ENCODE measurements at places on chromosomes 1 and 21.

DNA sequence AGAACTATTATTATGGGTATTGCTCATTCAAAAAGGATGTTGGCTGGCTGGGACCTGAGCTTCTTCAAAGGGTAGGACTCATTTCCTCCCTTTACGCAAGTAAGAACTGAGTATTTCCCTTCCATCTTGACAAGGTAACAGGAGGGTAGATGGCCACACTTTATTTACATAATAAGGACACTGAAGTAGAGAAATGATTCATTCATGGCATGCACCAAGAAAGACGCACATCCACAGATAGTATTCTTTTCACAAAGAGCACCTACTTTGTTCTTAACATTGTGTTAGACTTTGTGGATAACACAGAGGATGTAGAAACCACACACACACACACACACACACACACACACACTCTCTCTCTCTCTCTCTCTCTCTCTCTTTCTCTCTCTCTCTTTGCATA is 82.9 kb downstream of the FAM78B start:
- DNase-seq = no peak

GRCh38 chr1:206729507-206729906 is 41.1 kb upstream of the IL19 start:
- DNase-seq = no peak

DNA sequence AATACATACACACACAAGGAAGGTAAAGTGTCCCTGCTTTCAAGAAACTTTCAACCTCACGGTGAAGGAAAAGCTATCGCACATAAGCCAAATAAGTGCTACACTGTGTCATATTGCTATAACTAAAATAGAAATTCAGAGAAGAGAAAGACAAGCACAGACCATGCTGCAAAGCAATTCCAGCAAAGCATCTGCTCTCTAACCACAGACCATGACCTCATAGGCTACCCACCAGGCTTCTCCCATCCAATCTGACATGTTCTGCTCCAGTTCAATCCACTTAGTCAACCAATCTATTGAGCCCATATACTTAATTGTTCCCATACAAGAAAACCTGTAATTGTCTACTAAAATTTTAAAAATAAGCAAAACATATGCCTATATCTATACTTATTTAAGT is 211.3 kb downstream of the BARHL2 start:
- no peak for DNase-seq

GRCh38 chr1:50658459-50659076 is 235.3 kb upstream of the DMRTA2 start:
- DNase-seq = no peak

DNA sequence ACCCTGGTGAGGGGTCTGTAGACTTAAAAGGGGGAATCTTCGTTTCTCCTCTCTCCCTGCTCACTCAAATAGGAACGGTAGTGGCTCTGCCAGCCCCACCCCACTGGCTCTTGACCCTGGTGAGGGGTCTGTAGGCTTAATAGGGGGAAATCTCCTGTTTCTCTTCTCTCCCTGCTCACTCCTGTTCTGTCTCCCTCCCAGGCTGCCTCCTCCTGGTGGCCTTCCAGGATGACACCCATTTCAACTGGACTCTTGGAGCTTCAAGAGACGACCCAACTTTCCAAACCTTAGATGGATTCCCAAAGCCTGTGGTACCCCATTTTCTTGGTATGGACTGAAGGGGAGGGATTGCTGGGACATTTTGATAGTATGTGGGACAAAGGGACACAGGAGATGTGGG is 1.4 kb upstream of the EPHB2 start:
- DNase-seq = peak; percentile 20

DNA sequence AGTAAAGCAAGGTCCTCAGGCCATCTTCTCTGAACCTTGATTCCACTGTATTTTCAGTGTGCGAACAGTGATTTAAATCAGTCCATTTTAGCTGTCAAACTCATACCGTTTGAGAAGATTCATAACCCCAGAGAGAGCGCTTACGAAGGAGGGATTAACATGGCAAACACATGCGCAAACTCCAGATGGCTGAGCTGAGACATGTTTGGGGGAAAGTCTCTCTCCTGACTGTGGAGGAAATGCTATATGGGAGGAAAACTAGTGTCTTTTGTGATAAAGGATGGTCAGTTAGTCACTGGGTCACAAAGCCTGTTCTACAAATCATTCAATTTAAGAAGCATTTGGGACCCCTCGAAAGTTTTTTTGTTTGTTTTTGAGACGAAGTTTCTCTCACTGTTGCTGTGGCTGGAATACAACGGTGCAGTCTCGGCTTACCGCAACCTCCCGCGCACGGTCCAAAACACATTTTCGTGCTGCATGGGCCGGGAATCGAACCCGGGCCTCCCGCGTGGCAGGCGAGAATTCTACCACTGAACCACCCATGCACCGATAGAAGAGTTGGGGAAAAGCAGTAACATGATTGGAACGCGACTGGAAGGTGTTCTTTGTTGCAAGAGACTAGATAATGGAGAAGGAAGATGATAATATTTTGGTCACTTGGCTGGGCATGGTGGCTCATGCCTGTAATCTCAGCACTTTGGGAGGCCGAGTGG is 58.4 kb upstream of the CXADR start:
- DNase-seq = peak; percentile 28

DNA sequence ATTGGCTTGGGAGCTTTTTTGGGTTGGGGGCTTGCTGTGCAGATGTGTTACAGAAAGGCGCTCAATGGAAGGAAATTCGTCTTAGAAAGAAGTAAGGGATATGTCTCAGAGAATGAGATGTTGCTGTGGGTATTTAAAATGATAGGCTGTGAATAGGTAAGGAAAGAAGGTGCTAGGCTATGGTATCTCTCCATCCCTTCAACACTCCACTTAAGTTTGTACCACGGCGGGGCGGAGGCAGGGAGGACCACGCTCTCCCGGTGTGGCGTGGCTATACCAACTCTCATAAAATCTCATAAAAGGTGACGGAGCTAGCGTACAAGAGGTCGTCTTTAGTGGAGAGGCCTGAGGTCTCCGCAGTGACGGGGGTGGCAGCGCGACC is 305 bp upstream of the RPS6KC1 start:
- DNase-seq = no peak

DNA sequence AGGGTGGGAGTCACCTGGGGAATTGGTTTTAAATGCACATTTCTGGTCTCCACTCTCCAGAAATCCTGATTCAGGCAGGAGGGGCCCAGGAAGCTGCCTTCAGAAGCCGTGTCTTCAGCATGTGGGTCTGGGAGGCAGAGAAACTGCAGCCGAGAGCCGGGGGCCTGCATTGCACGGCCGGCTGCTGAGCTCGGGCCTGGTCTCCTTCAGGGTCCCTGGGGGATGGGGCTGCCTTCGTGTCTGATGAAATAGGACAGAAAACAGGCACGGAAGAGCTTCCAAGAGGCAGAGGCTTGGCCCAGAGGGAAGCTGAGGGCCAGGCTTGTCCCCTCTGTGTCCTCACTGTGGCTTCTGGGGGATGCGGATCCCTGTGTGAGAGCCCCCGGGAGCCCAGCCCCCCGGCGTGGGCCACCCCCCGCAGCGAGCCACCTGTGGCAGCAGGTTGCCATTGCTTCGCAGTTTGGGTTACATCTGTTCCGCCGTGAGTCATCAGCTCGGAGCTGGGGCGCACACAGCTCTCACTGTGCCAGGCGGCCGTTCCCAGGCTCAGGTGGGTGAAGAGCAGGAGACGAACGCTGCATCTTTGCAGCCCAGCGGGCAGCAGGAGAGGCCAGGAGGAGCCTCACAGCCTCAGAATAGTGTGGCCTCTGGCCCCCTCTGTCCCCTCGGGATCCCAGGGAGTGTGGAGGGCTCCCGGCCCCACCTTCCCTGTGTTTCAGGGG is 72.4 kb downstream of the AJAP1 start:
- no peak for DNase-seq

GRCh38 chr1:204476563-204476962 is 18.0 kb downstream of the PIK3C2B start:
- no peak for DNase-seq

- no peak for DNase-seq
Observed at GRCh38 chr1:245770156-245770555, 615.4 kb downstream of the KIF26B start.

- no peak for DNase-seq
Observed at GRCh38 chr1:2128189-2128901, 66.2 kb downstream of the FAAP20 start.

DNA sequence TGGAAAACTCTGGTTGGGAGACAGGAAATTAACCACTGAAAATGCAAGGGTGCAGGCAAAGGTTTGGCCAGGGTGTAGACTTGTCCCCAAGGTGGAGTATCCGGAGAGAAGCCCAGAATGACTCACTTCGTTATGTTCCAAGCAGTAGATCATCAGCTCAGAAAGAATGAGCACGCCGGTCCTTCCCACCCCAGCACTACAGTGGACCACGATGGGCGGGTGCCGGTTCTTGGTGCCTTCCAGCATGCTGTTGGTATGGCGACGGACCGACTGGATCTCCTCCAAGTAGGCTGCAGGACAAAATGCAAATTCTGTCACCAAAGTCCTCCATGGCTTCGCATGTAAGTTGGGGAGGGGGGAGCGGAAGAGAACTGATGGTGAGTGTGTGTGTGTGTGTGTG is 83.4 kb downstream of the SMYD2 start:
- DNase-seq = no peak

DNA sequence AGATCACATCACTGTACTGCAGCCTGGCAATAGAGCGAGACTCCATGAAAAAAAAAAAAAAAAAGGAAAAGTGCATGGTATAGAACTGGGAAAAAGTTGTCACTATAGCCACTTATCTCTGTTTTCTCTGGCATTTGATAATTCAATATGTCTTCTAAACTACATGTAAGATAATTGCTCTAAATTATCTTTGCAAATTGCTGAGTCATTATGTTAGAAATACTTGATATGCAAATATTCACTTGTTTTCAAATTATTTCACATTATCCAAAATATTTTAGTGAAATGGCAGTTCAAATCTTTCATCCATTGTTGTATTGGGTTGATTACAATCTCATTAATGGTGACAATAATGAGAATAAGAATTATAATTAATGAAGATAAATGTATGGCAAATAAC is 1455.1 kb downstream of the KCNT2 start:
- no peak for DNase-seq

DNA sequence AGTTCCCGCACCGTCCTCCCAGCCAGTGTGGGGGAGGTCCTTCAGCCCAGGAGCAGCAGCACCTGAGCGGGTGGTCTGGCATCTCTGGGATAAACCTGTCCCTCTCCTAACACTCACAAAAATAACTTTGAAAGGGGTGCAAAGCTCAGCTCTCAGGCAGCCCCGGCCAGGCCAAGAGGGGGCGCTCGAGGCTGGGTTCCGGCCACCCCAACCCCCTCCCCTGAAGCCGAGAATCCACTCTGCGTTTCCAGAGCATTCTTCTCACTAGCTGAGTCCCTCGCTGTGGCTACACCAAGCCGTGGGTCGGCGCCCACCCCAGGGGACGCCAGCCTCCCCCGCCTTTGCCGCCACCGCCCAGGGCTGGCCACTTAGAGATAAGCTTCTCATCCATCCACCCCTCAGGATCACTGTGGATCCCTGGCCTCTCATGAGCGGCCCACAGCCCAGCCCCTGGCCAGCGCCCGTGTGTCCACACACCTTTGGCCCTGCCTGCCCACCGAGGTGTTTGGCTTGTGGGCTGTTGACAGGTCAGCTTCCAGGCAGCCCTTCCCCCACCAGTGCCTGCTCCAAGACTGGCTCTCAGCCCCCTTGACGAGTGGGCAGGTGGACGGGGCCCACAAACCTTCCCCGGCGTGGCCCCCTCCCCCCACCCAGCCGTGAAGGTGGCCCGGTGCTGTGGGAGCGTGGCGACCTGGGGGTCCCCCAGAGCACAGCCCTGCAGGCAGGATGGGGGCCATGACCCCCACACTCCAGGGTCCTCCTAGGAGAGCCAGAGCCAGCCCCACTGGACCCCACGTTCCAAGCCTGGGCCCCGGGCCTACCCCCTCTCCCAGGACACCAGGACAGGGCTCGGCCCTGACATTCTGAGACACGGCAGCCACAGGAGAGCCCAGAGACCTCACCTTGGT is 1.9 kb downstream of the FTCD start:
- DNase-seq = peak; percentile 19

GRCh38 chr1:84855168-84855567 is 37.8 kb downstream of the LPAR3 start:
- no peak for DNase-seq

GRCh38 chr1:199089393-199090122 is 450.7 kb downstream of the PTPRC start:
- DNase-seq = peak; percentile 76

DNA sequence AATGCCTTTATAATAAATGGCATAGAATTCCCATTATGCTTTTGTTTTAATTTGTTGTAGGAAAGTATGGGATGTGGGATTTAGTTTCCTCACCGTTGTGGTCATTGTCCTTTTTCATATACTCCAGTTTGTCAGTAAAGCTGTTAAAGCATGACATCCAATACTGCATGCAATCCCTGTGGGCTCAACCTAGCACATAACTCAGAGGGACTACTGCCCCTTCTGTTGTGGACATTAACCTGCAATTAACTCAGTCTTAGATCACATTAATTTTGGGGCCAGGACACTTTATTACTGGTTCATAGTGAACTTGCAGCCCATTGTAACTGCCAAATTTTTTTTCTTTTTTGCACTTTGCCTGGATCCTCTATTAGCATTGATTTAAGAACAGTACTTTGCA is 112.5 kb downstream of the DNM3 start:
- no peak for DNase-seq

DNA sequence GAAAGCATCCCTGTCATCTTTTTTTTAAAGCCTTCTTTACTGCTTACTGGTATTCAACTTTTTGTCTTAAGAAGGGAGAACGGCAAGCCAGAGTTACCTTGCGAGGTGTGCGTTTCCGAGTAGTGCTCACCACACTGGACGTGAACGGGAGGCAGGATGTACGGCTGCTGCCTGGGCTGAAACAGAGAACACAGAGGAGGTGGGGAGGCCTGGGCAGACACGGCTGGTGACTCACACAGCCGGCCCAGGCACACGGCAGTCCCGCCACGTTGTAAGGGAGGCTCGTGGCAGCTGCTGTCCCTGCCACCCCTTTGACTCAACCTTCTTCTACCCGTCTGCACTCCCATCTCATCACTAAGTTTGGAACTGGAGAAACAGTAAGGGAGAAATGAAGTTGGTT is 105.8 kb downstream of the SMYD2 start:
- no peak for DNase-seq

GRCh38 chr1:40870135-40870728 is 8.1 kb upstream of the CITED4 start:
- no peak for DNase-seq

GRCh38 chr1:195462646-195463045 is 1145.6 kb downstream of the KCNT2 start:
- DNase-seq = no peak

- no peak for DNase-seq
Observed at GRCh38 chr1:180084867-180085266, 69.8 kb upstream of the QSOX1 start.

- no peak for DNase-seq
Observed at GRCh38 chr1:160963521-160963920, 8.9 kb upstream of the ITLN2 start.

DNA sequence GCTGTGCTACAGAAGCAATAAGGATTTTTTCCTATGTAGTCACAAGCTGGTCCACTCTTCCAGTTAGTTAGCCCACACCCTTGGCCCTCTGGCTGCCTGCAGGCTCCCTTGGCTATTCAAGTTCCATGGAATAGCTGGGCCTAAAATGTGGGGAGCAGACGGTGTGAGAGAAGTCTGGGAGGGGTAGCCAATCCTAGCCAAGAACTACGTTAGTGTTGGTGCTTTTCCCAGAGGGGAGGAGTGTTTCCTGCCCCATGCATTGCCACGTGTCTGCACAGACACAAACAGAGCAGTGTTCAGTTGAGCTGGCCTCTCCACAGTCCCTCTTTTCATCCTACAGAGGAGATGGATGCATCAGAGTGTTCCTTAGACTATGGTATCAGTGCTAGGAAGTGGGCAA is 59.0 kb upstream of the IPO9 start:
- no peak for DNase-seq

GRCh38 chr1:68198752-68199151 is 33.6 kb downstream of the WLS start:
- DNase-seq = no peak

All from NAMALWA (cell line).